CD4-positive, alpha-beta T cell treated with Interleukin-21 for 1 hour (primary cell): ENCODE measurements at places on chromosomes 2 and 18.

- DNase-seq: no peak
These were observed 457.0 kb upstream of the HNRNPA3 start for GRCh38 chr2:176755537-176756135.

GRCh38 chr18:71025505-71026225 is 736.8 kb downstream of the SOCS6 start:
- no peak for DNase-seq

DNA sequence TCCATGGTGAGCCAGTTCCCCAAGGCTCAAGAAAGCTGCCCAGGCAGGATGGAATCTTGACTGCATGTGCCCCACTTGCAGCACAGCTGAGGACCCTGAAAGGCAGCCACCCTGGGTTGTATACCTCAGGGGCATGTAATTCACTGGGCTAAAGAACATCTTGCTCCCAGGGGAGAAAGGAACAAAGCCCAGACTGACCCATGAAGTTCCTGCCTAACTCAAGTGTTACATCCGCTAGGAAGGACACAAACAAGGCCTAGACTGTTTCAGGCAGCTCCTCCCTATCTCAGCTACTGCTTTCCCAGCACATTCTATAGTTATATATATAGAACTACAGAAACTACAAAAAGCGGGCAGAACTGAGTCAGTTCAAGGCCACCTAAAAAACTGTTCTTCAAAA is 69.0 kb downstream of the RBM43 start:
- DNase-seq: no peak

GRCh38 chr2:7515327-7515726 is 598.1 kb downstream of the RNF144A start:
- no peak for DNase-seq

GRCh38 chr2:218221000-218221399 is 4.0 kb downstream of the ARPC2 start:
- no peak for DNase-seq

- DNase-seq: no peak
These were observed 163.9 kb downstream of the CDH2 start for GRCh38 chr18:28013066-28013465.

GRCh38 chr2:146734042-146734820 is 1110.6 kb upstream of the ACVR2A start:
- peak; percentile 1 for DNase-seq
